ENCODE measurements at places on chromosomes 16 and 17. TPM values are rescaled to one million over a fixed set of nuclear protein-coding genes. Genes with fewer than 3 reads are reported as not detected.

The HOXB6 gene
- 0.62 TPM for total RNA-seq

The CACNG5 gene
- not detected for total RNA-seq

The PLCG2 gene
- 1.5 TPM for total RNA-seq

The TAT gene
- total RNA-seq = not detected

The MYH2 gene
- total RNA-seq = under 0.01 TPM

The PDE6G gene
- total RNA-seq = not detected

The CLEC19A gene
- total RNA-seq = not detected

The TMEM100 gene
- 0.12 TPM for total RNA-seq

The CDH15 gene
- total RNA-seq = 0.11 TPM

The CAMTA2 gene
- 4.6 TPM for total RNA-seq

The MPO gene
- total RNA-seq = not detected

The C16orf96 gene
- not detected for total RNA-seq

The ZNF267 gene
- total RNA-seq = 12.9 TPM

The CCDC40 gene
- 2.0 TPM for total RNA-seq

The ZNF18 gene
- 12.4 TPM for total RNA-seq

The FAM83G gene
- total RNA-seq = 19.1 TPM

The MT1G gene
- total RNA-seq = not detected

The TPSB2 gene
- not detected for total RNA-seq

The SYT17 gene
- total RNA-seq = under 0.01 TPM

The KRT15 gene
- total RNA-seq = 15.3 TPM

The ZNF830 gene
- 15.2 TPM for total RNA-seq

The FBXL16 gene
- 0.37 TPM for total RNA-seq

The KRT13 gene
- total RNA-seq = 0.55 TPM

The IL17C gene
- not detected for total RNA-seq

The TNP2 gene
- total RNA-seq = not detected

The C16orf54 gene
- not detected for total RNA-seq

The PITPNM3 gene
- total RNA-seq = 0.37 TPM

The RDM1 gene
- total RNA-seq = 1.5 TPM

The GLP2R gene
- total RNA-seq = under 0.01 TPM

The SLC16A6 gene
- total RNA-seq = 10.6 TPM

The PPP1R27 gene
- total RNA-seq = not detected

The CCDC144A gene
- total RNA-seq = 9.1 TPM

The LGALS9 gene
- total RNA-seq = 1.00 TPM

The SLC38A8 gene
- not detected for total RNA-seq

The SCARF1 gene
- total RNA-seq = 0.44 TPM

The TIGD7 gene
- 6.4 TPM for total RNA-seq

The SPATA32 gene
- 0.12 TPM for total RNA-seq

The HCFC1R1 gene
- total RNA-seq = 17.7 TPM

The ODAD4 gene
- total RNA-seq = 1.3 TPM

The TMEM98 gene
- total RNA-seq = 143 TPM

The KRT12 gene
- not detected for total RNA-seq

The BRIP1 gene
- 6.5 TPM for total RNA-seq

The WSCD1 gene
- total RNA-seq = 0.87 TPM

The REXO5 gene
- 7.2 TPM for total RNA-seq

The VMO1 gene
- 0.11 TPM for total RNA-seq

The CCP110 gene
- 17.8 TPM for total RNA-seq

The PROCA1 gene
- 1.7 TPM for total RNA-seq

The MYO19 gene
- 52.2 TPM for total RNA-seq

The SLC5A11 gene
- not detected for total RNA-seq

Measured in uterine smooth muscle cell (primary cell).